ENCODE measurements at places on chromosomes 11 and 22.

GRCh38 chr11:19829109-19829837 is 116.6 kb downstream of the NAV2 start:
- no peak for DNase-seq

DNA sequence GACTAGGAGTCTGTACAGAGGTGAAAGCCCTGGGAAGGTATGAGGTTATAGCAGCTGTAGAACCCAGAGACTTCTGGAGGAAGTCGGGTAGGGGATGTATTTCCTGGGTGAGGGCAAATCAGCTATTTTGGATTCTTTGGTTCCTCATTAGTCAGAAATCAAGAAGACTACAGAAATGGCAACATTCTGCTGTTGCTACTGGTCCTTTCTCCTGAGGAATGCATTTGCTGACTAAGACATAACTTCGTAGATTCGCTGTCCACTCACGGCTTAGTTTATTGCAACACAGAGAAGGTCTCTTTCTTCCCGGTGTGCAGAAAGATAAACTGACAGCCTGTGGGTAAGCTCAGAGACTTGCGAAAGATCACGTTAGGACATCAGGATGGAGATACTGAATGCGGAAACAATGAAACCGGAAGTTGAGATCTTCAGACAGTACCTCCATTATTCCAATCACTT is 25.3 kb upstream of the SESN3 start:
- no peak for DNase-seq

GRCh38 chr22:40196628-40197360 is 19.1 kb downstream of the TNRC6B start:
- DNase-seq, result no peak

GRCh38 chr11:119845756-119846155 is 116.8 kb upstream of the NECTIN1 start:
- no peak for DNase-seq

DNA sequence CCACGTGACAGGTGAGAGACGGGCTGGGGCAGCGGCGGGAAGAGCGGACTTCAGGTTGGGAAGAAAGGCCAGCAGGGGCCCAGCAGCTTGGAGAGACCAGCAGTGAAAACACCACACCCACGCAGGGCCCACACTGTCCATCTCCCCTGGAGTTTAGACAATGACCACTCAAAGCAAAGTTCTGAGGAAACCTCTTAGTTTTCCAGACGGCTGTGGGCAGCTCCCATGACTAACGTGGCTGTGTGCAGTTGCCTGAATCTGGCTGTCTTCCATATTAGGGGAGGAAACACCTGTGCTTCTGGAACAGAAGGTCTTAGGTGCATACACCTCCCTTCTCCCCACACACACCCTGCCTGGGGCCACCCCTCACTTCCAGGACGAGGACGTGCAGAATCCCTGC is 70.6 kb upstream of the TTLL12 start:
- no peak for DNase-seq

- no peak for DNase-seq
Observed at GRCh38 chr22:42375982-42376381, 56.2 kb downstream of the NFAM1 start.

GRCh38 chr22:39123751-39124581 is 26.9 kb downstream of the APOBEC3H start:
- DNase-seq, result no peak

GRCh38 chr11:82682003-82682751 is 51.5 kb downstream of the FAM181B start:
- DNase-seq, result no peak

DNA sequence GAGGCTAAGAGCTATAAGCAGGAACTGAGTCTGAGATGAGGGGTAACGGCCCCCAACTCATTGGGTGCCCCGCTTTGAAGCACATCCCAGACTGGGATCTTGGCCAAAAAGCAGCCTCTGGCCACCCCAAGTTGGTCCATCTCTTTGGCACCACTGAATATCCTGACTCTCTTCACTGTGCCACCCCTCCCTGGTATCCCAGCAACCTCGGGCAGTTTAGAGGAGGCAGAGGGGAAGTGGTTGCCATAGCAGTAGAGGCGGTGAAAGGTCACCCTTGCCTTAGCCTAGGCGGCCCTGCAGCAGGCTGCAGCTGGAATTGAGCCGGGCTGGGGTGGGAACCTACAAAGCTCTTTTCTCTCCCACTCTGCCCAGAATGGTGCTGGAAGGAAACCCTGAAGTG is 1.1 kb downstream of the PELI3 start:
- DNase-seq, result no peak

GRCh38 chr22:17201285-17201945 is 17.8 kb downstream of the ADA2 start:
- no peak for DNase-seq

- no peak for DNase-seq
Observed at GRCh38 chr22:40199852-40200251, 22.1 kb downstream of the TNRC6B start.

GRCh38 chr22:46381731-46382130 is 46.2 kb downstream of the TRMU start:
- DNase-seq, result no peak

GRCh38 chr11:11095831-11096723 is 238.2 kb upstream of the ZBED5 start:
- DNase-seq, result no peak

DNA sequence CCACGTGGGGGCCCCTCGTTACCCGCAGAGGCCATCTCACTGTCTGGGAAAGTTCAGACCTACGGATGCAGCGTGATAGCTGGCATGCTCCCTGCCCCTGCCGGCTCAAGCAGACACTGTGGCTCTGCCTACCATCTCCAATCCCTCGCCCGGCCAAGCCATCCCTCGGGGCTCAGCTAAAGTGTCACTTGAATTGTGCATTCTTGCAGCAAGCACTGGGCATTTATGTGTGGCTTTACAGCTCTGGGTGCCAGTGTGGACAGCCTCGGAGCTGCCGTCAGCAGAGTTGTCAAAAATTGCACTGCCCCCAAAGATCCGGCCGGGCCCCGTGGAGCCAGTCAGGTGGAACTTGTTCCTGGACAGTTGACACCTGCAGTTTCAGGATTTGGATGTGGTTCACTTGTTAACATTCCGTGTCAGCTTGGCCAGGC is 75.0 kb upstream of the FGF3 start:
- DNase-seq, result no peak

GRCh38 chr11:45580399-45580798 is 85.0 kb downstream of the CHST1 start:
- DNase-seq, result no peak

DNA sequence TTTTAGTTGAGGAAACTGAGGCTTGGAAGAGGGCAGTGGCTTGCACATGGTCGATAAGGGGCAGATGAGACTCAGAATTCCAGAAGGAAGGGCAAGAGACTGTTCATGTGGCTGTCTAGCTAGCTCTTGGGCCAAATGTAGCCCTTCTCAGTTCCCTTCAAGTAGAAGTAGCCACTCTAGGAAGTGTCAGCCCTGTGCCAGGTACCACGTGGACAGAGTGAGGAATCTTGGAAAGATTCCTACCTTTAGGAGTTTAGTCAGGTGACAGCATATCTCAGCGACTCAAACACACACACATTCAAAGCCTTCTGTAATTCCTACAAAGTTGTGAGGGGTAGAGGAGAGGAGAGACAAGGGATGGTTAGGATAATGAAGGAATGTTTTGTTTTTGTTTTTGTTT is 18.3 kb downstream of the PIK3IP1 start:
- no peak for DNase-seq

- no peak for DNase-seq
Observed at GRCh38 chr11:101453682-101454081, 130.1 kb downstream of the TRPC6 start.

GRCh38 chr11:50174189-50174588 is 141.5 kb downstream of the OR4C45 start:
- DNase-seq, result no peak

GRCh38 chr11:88508418-88508758 is 170.9 kb upstream of the CTSC start:
- no peak for DNase-seq

DNA sequence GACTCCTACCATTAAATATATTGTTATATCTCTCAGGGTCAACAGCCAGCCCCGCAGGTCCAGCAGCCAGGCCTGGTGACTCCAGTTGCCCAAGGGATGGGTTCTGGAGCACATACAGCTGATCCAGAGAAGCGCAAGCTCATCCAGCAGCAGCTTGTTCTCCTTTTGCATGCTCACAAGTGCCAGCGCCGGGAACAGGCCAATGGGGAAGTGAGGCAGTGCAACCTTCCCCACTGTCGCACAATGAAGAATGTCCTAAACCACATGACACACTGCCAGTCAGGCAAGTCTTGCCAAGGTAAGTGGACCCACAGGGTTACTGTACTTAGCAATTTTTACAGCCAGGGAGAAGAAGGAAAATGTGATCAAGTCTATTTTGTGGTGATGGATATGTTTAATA is 35.1 kb downstream of the EP300 start:
- DNase-seq, result no peak

GRCh38 chr11:34501500-34501899 is 12.1 kb downstream of the ELF5 start:
- no peak for DNase-seq

DNA sequence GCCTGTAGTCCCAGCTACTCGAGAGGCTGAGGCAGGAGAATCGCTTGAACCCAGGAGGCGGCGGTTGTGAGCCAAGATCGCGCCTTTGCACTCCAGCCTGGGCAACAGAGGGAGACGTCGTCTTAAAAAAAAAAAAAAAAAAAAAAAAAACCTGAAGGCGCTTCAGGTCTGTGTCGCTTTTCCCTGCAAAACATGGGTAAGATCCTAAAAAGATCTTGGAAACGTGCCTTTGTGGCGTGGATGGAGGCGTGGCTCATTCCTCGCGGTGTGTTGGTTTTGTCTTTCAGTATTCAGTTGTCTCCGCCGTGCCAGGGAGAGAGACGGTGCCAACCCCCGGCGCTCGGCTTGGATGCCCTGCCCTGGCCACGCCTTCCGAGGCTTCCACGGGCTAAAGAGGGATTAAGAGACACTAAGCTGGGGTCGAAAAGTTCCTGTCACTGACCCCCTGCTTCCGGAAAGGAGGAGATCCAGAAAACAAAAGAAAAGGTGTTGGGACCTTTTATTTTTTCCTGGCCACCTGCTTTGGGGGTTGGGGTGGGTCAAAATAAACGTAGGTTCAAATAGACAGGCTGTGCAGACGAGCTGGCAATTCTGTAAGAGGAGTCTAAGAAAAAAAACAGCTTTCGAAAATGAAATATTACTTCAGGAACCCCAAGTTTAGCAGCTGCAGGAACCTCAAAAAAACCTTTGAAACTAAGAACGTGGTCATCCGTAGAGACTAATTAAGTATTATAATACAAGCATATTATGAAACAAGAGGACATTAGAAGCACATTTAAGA is 1.1 kb upstream of the SLC35F2 start:
- peak; percentile 2 for DNase-seq

GRCh38 chr11:35990170-35990569 is 46.3 kb downstream of the LDLRAD3 start:
- DNase-seq, result no peak

DNA sequence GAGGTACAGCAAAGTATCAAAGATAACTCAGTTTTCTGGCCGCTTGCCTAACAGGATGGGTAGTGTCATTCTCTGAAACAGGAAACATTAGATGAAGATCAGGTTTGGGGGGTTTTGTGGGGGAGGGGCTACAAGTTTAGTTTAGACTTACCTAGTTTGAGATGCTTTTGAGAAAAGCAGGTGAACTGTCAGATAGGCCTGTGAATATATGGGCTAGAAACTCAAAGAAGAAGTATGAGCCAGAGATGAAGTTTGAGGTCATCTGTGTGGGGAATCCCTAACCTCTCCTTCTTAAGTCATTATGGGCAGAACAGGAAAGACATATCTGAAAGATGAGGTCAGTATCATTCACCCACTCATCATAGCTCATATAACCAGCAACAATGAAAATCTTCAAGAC is 11.9 kb downstream of the HOATZ start:
- DNase-seq, result no peak

GRCh38 chr11:77510851-77511250 is 37.0 kb upstream of the PAK1 start:
- DNase-seq, result no peak

DNA sequence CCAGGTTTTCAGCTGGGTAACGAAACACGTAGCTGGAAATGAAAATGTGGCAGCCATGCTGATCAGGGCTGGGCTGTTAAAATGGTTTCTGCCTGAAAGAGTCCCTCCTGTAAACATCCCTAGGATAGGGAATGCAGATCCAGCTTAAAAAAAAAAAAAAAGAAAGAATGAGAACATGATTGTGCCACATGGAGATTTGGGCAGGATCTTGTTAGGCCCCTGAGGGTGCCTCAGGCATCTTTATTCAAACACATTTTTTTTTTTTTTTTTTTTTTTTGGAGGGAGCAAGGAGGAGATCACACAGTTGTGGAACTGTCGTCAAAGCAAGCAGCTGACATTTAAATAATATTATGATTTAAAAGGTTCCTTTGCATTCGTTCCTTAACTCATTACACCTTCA is 900.3 kb downstream of the OPCML start:
- no peak for DNase-seq

GRCh38 chr22:47155912-47156311 is 393.5 kb downstream of the TBC1D22A start:
- no peak for DNase-seq

DNA sequence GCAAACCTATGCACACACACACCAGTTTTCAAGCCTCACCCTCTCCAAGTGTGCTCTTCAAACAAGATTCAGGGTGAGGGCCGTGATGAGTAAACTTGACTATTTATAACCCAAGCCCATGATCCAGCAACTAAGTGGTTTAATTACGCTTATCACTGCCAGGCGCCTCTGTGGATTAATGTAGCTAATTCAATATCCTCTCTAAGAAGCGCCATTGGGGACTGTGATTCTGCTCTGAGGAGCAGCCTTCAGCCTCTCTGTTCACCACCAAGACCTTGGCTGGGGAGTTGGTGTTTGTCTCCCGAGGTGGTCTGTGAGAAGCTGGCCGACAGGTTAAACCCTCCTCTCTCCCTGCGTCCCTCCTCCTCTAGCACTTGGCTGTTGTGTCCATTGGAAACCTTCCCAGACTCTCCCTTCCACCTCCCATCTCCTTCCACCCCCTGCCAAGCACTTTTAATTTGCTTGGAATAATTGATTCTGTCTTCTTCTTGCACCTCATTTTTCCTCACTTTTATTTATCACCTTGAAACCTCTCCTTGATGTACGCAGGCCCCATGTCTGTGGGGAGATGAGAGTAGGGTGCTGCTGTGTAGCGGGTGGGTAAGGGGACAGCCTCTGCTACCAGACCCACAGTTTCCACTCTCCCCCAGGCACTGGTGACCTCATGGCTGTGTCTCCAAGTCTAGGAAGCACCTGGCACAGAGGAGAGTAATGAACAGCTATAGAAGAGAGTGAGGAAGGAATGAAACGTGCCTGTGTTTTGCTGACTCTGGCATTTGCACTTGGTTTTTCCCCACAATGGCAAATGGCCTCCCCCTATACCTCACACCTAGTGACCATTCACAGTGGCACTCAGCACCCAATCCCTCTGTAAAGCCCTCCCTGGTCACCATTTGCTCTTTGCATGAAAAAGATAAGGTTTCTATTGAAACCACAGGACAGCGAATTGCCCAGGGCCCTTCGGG is 236.6 kb downstream of the GRIK4 start:
- no peak for DNase-seq

DNA sequence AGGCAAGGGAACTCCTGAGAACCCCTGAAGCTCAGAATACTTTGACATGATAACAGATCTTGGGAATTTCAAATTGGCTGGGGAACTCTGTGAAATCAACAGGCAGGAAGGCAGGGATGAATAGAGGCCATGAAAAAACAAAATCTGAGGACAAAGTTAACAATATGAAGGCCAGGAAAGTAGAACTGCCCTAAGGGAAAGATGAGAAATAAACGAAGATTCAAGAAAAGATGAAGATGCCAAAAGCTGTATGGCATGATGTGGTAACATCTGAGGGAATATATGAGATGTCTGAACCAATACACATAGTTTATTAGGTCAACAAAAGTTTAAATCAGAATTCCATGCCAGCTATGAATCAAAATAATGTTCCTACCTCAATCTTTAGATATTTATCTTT is 25.0 kb downstream of the SERGEF start:
- DNase-seq, result no peak
